ENCODE measurements at places on chromosomes 5 and 9.

- DNase-seq: peak; percentile 22
Observed at GRCh38 chr9:99851500-99851822, 29.8 kb downstream of the NR4A3 start.

- DNase-seq: no peak
Observed at GRCh38 chr5:115571441-115571878, 26.9 kb upstream of the FEM1C start.

DNA sequence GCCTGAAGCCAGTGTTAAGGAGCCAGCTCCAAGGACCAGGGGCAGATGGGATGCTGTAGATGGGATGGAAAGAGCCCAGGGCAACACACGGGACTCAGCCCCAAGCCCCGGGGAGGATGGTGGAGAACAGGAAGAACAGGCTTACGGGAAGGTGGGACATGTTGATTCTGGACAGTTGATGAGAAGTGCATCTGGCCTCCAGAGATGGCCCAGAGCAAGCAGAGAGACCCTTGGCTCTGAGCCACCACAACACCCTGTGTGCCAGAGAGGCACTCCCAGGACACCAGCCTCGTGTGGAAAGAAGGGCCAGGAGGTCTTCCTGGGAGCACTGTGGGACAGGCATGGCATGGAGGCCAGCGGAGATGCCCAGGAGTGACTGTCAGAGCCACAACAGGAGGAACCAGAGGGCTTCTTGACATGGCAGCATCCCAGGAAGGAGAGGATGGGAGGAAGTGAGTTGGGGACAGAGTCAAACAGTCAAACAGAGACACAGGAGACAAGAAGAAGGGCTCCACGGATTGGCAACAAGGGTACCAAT lies 156.3 kb upstream of the MVB12B start:
- DNase-seq: no peak

GRCh38 chr5:181121675-181122561 lies 9.1 kb downstream of the OR2V1 start:
- no peak for DNase-seq

DNA sequence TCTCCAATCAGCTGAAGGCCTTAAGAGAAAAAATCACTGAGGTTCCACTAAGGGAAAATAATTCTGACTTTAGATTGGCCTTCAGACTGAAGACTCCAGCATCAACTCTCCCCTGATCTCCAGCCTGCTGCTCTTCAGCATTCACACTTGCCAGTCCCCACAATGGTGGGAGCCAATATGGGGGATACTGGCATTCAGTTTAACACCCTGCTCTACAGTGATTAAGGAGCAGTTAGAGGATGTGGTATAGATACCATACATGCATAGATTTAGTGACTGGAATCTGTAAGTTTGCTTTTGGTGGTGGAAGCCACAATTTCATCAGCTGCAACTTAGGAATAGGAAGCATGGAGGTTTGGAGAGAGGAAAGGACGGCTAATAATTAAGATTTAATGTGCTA lies 2017.7 kb upstream of the CDH6 start:
- DNase-seq: no peak

DNA sequence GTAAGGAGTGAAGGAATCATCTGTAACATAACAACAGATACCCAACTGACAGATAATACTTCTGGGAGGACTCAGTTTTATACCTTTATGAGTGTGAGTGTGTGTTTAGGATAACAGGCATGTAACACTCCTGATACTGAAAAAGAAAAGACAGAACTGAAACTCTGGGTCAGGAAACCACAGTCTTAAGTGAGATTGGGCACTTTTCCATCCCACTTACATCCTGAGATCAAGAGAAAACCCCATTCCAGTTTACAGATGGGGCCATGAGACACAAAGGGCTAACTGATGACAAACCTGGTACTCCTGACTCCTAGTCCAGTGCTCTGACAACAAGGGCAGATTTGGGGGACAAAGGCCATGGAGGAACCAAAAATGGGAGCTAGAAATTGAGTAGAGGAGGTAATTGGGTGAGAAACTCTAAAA lies 18.0 kb downstream of the IL5 start:
- DNase-seq: no peak

GRCh38 chr5:107781451-107781850 lies 110.7 kb upstream of the EFNA5 start:
- no peak for DNase-seq

- DNase-seq: no peak
Observed at GRCh38 chr5:164721656-164722055, 1216.2 kb downstream of the MAT2B start.

- no peak for DNase-seq
Observed at GRCh38 chr9:75432386-75432785, 344.1 kb downstream of the OSTF1 start.

GRCh38 chr9:123631862-123632261 lies 275.9 kb downstream of the CRB2 start:
- no peak for DNase-seq

DNA sequence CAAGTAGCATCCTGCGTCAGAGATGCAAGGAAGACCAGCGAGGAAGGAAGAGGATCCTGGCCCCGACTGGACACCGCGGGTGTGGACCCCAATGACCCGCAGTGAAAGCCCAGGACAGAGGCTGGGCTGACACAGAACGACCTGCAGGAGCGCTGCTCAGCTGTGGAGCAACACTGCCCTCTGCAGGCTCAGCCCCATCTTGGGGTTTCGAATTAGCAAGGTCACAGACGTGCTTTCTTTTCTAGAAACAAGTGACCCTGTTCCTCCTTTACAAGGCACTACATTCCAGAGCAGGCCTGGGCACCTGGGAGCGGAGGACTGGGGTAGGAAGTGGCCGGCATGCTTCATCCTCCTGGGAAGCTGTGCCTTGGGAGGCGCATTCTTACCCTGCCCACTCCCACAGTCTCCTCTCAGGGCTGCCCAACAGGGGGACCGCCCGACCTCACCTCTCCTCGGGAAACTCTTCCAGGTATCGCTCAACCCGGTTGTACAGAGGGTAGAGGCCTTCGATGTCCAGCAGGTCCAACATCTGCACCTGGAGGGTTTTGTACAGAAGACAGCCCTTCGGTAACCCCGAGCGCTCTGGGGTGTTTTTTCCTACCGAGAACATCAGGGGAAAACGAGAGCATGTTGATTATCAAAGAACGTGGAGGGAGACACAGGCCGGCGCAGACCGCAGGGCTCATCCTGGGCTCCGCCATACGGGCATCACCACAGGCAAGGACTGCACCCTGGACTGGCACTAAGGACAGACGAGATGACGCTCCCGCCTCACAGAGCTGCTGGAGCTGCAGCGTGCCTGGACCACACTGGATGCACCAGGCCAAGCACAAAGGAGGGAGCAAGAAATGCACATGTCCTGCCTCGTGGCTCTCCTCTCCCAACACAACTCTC lies 35.0 kb downstream of the IPPK start:
- peak; percentile 79 for DNase-seq

GRCh38 chr9:98326459-98327248 lies 71.2 kb upstream of the TBC1D2 start:
- DNase-seq: peak; percentile 13

- no peak for DNase-seq
Observed at GRCh38 chr9:136529516-136530460, 16.1 kb downstream of the NOTCH1 start.

GRCh38 chr5:42422656-42423280 lies 471 bp upstream of the GHR start:
- DNase-seq: no peak

DNA sequence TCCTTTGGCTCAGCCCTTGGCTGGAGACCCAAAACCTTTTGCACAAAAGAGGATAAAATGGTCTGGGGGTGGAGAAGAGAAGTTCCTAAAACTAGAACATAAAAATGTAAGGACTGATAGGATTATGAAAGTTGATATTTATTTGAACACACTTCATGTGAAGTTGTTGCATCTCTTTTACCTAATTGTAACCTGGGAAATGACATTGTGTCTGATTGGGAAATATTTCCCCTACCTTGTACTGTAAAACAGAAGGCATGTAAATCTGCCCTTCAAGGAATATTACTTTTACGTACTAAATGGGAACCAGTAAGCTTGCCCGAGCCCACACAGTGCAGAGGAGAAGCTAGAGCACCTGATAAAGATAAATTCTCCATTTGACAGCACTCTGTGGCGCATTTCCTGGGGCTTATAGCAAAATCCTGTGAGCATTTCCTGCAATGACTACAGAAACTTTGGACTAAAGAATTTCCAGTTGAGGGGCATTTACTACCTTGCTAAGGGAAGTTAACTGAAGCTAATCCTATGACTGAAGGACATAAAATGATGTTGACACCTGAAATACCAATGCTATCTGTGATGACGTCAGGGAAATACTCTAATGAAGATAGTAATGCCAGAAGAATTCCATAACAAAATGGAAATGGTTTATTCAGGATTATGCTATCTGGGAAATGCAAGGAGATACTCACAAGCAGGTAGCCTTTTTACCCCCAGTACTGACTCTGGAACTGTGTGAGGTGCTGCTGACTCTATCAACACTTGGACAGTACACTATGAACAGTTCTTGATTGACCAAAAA lies 78.3 kb upstream of the LIFR start:
- no peak for DNase-seq

- DNase-seq: no peak
Observed at GRCh38 chr9:119611565-119611964, 242.3 kb upstream of the BRINP1 start.

DNA sequence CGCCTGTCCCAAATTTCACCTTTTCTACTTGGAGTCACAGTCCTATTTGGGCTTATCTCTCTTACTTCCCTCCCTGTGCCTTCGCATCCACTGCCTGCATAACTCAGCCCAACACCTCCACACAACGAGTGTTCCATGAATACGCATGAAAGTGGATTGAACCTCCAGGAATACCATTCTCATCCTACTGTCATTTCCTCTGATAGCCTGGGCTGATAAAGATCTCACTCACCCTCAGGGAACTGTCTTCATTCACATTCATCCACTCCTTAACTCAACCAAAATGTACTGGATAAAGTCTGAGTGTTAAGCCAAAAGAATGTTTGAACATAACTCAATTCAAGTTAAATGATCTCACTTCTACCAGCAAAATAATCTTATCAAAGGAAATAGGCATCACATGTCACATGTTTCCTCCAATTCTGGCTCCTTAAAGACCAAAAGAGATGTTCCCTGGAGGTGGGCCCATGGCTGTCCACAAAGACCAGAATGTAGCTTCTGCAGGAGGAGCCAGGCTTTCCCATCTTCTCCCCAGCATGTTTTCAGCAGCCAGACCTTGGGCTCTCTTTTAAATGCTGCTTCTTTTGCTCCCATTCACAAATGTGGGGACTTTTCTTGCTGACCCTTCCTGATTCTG lies 28.4 kb upstream of the TRIO start:
- DNase-seq: no peak

DNA sequence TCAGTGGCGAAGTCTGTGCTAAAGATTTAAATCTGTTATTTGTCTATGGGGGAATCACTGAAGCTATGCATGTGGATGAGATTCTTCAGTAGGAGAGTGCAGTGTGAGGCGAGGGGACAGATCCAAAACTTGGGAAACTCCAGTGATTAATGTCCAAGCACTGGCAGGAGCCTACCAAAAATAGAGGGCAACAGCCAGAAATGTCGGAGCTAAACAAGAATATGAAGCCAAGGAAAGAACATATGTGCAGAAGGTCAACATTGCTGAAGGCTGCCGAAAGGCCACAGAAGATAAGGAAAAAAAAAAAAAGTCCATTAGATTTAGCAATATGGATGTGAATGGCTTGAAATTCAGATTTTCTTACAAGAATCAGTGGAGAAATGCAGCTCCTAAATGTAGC lies 61.8 kb downstream of the C6 start:
- no peak for DNase-seq

- DNase-seq: no peak
Observed at GRCh38 chr9:128321879-128322403, 306 bp downstream of the TRUB2 start.

GRCh38 chr5:178117923-178118701 lies 4.8 kb downstream of the N4BP3 start:
- no peak for DNase-seq

GRCh38 chr5:172920447-172920849 lies 38.8 kb upstream of the RPL26L1 start:
- DNase-seq: no peak

GRCh38 chr5:138138949-138139780 lies at the start of gene NME5:
NME5 (minus strand) TSS chr5:138139428; CDS start chr5:138138780, 648 bp downstream.
- peak; percentile 31 for DNase-seq

DNA sequence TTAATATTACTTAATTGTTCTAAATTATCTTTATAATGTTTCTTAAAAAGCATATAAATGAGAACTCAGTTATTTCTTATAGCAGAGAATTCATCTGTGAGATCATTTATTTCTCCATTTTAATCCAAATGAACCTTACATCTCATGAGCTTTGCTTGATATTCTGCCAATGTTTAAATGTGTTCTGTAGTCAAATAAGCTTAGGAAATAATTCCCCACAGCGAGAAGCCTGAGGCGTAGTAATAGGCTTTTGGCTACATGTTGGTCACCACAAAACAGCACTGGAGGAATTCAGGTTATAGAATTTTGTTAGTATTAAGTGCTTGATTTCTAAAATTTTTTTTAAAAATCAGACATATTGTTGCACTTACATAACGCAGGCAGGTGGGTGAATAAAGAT lies 585.3 kb upstream of the RORB start:
- DNase-seq: no peak

DNA sequence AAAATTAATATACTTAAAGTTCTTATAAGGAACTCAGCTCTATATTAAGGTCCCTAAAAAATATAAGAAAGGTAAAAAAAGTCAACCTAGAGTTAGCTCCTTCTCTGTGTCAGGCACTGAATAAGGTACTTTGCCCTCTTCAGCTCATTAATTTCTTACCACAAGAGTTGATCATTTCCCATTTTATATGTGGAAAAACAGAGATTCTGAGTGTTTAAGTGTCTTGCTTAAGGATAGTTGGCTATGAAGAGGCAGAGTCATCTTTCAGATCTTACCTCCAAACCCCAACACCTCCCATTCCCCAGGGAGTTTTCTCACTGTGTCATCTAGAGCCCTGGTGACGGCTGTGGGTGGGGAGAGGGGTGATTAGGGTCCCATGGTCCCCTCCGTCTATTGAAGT lies 40.6 kb downstream of the INSYN2B start:
- DNase-seq: no peak

- DNase-seq: no peak
Observed at GRCh38 chr5:61575103-61575502, 243.0 kb downstream of the ZSWIM6 start.

DNA sequence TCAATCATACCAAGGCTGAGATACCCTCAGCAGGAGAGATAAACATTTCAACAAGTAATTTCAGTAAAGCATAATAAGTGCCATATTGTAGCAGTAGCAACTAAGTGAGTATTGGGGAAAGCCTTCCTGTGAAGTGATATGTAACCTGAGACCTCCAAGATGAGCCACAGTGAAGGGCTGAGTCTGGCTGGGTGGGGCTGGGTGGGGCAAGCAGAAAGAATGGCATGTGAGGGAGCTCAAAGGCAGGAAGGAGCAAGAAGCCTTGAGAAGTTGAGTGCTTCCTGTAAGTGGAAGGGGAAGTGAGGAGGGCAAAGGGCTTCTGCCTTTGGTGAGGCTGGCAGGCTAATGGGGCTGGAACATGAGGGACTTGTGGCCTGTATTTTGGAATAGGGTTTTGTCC lies 19.7 kb upstream of the ASTN2 start:
- DNase-seq: no peak

- no peak for DNase-seq
Observed at GRCh38 chr5:174000076-174000475, 11.1 kb downstream of the C5orf47 start.

GRCh38 chr5:146111409-146111808 lies 6.0 kb upstream of the PLAC8L1 start:
- no peak for DNase-seq
